ENCODE measurements at places on chromosomes 2 and 18. TPM values are rescaled to one million over a fixed set of nuclear protein-coding genes. Genes with fewer than 3 reads are reported as not detected.
A peak's percentile ranks its signal among the peaks of the same experiment; 100 is the strongest.

The HOXD1 gene
- 2.6 TPM for polyA plus RNA-seq

- H3K4me3 ChIP-seq = no peak overlapping the region
- H3K27me3 ChIP-seq = no peaks in the 10 kb centered on the region
- no peaks in the 10 kb centered on the region for H3K36me3 ChIP-seq
- DNase-seq = no peak
- no peaks in the 10 kb centered on the region for H3K4me1 ChIP-seq
Observed at GRCh38 chr2:207662203-207662602, 37.0 kb upstream of the METTL21A start.

GRCh38 chr18:10564975-10565773, 39.3 kb downstream of the NAPG start:
- no peaks in the 10 kb centered on the region for H3K4me1 ChIP-seq
- no peaks in the 10 kb centered on the region for H3K27me3 ChIP-seq
- H3K27ac ChIP-seq = no peak overlapping the region
- no peak for DNase-seq
- no peaks in the 10 kb centered on the region for H3K36me3 ChIP-seq
- H3K4me3 ChIP-seq = no peak overlapping the region

The GALNT3 gene
- polyA plus RNA-seq = 68.2 TPM

The UCN gene
- 3.4 TPM for polyA plus RNA-seq

The GLI2 gene
- polyA plus RNA-seq = 4.1 TPM

DNA sequence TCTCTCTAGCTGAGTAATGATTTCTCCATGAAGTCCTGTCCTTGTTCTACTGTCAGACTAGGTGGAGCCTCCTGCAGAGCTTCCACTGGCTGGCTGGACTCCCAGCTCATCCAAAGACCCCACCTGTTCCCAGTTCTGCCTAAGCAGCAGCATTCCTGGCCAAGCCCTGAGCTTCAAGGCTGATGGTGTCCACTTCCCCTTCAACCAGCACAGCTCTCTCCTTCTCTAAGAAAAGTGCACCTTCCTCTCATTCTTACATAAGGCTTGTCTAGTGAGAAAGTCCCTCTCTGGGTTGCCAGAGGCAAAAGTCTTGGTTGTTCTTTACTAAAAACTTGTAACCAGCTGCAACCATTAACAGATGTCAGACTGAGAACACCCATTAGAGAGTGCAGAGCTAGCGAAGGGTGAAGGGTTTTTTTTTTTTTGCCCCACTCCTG, 58.9 kb downstream of the CXCR4 start:
- H3K36me3 ChIP-seq = no peaks in the 10 kb centered on the region
- H3K27ac ChIP-seq = no peak overlapping the region
- no peak overlapping the region for H3K4me3 ChIP-seq
- H3K4me1 ChIP-seq = no peaks in the 10 kb centered on the region
- H3K27me3 ChIP-seq = no peaks in the 10 kb centered on the region
- no peak for DNase-seq

GRCh38 chr2:176072951-176073904, 10.5 kb downstream of the EVX2 start:
- H3K27ac ChIP-seq = no peak overlapping the region
- H3K4me1 ChIP-seq = no peaks in the 10 kb centered on the region
- H3K4me3 ChIP-seq = no peak overlapping the region
- H3K36me3 ChIP-seq = no peaks in the 10 kb centered on the region
- H3K27me3 ChIP-seq = peaks cover 95% of the 10 kb centered on the region
- no peak for DNase-seq

GRCh38 chr2:171995586-171995985, 4.2 kb upstream of the METAP1D start:
- no peak overlapping the region for H3K4me3 ChIP-seq
- H3K27me3 ChIP-seq = peaks cover 16% of the 10 kb centered on the region
- no peaks in the 10 kb centered on the region for H3K36me3 ChIP-seq
- H3K4me1 ChIP-seq = peaks cover 5% of the 10 kb centered on the region
- no peak for DNase-seq
- no peak overlapping the region for H3K27ac ChIP-seq

DNA sequence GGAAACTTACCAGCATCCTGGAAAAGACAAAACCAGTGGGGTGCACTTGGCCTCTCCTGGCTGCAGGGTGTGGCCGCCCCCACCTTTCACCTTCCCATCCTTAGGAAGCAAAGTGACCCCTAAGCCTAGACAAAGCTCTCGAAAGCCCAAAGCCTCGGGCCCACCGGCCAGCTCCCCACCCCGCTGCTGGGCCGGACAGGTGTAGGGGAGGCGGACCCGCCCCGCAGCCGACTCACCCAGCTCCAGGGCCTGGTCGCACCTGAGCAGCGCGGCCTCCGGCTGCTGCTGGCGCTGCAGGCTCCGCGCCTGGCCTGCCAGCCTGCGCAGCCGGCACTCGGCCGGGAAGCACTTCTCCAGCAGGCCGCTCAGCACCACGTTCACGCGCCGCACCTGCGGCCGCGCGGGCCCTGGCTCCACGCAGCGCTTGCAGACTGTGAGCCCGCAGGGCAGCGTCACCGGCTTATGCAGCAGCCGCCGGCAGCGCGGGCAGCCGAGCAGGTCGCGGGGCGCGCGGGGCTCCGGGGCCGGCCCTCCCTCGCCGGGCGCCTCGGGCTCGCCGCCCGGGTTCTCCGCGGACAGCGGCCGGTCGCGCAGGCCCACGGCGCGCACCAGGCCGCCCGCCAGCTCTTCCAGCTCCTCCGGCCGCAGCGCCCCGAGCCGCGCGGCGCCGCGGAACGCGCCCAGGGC, 979 bp downstream of the LONRF2 start:
- peak; percentile 29 for DNase-seq
- H3K27ac ChIP-seq = no peak overlapping the region
- no peaks in the 10 kb centered on the region for H3K36me3 ChIP-seq
- H3K4me3 ChIP-seq = peak overlapping the region; percentile 32
- H3K4me1 ChIP-seq = no peaks in the 10 kb centered on the region
- H3K27me3 ChIP-seq = peaks cover 39% of the 10 kb centered on the region

The APLF gene
- polyA plus RNA-seq = 2.0 TPM

- DNase-seq = no peak
- H3K27ac ChIP-seq = no peak overlapping the region
- no peaks in the 10 kb centered on the region for H3K4me1 ChIP-seq
- H3K36me3 ChIP-seq = no peaks in the 10 kb centered on the region
Observed at GRCh38 chr2:142217804-142218203, 87.0 kb upstream of the LRP1B start.

DNA sequence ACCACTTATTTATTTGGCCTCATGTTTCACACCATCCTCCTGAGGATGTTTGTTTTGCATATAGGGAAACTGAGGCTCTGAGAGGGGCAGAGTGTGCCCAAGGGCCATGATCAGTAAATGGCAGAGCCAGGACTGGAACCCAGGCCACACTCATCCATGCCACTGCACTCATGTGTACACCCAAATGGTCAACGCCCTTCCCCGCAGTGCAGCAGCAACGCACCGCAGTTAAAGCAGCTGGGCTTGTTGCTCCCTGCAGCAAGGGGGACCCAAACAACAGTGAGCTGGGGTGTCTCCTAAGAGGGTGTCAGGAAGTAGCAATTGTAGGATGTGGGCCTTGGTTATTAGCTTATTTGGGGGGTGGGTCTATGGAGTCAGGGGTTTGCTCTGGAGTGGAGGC, 36.6 kb downstream of the ZAP70 start:
- H3K27ac ChIP-seq = no peak overlapping the region
- peaks cover 20% of the 10 kb centered on the region for H3K36me3 ChIP-seq
- no peaks in the 10 kb centered on the region for H3K4me1 ChIP-seq
- DNase-seq = no peak
- H3K4me3 ChIP-seq = no peak overlapping the region

DNA sequence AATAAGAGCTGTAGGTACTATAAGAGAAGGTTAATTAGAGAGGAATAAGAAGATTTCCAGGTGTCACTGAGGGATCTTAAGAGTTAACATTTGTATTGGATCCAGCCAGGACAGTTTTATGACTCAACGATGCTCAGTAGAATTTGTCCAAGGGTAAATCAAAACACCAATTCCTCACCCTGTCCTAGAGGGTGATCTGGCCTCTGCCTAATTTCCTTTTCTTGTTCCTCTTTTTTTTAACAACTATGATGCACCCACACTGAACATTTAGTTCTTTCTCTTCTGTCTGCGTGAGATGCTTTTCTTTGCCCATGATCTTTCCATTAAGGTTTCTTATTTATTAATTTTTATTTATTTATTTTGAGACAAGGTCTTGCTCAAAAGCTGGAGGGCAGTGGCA, 92.0 kb downstream of the PMS1 start:
- DNase-seq = no peak
- H3K27me3 ChIP-seq = no peaks in the 10 kb centered on the region
- peaks cover 5% of the 10 kb centered on the region for H3K36me3 ChIP-seq

The SF3B1 gene
- polyA plus RNA-seq = 347 TPM

The CTAGE1 gene
- polyA plus RNA-seq = 0.10 TPM

- H3K4me3 ChIP-seq = no peak overlapping the region
- no peaks in the 10 kb centered on the region for H3K4me1 ChIP-seq
- no peak for DNase-seq
- no peaks in the 10 kb centered on the region for H3K27me3 ChIP-seq
- no peaks in the 10 kb centered on the region for H3K36me3 ChIP-seq
Observed at GRCh38 chr18:29879763-29880162, 1162.8 kb downstream of the DSC3 start.

The LANCL1 gene
- polyA plus RNA-seq = 41.9 TPM

- H3K27ac ChIP-seq = no peak overlapping the region
- no peaks in the 10 kb centered on the region for H3K27me3 ChIP-seq
- no peak overlapping the region for H3K4me3 ChIP-seq
- H3K36me3 ChIP-seq = peaks cover 49% of the 10 kb centered on the region
- H3K4me1 ChIP-seq = no peaks in the 10 kb centered on the region
Observed at GRCh38 chr2:127597984-127598380, 48.0 kb upstream of the GPR17 start.

The PARD3B gene
- 14.0 TPM for polyA plus RNA-seq

DNA sequence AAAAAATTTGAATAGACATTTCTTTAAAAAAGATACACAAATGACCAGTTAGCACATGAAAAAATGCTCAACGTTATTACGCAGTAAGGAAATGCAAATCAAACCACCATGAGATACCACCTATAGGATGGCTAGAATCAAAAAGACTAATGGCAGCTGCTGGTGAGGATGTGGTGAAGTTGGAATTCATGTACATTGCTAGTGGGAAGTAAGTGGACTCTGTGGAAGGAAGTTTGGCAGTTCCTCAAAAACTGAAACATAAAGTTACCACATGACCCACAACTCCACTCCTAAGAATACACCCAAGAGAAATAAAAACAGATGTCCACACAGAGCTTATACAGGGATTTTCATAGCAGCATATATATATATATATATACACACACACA, 51.2 kb downstream of the MBP start:
- peaks cover 6% of the 10 kb centered on the region for H3K36me3 ChIP-seq
- no peaks in the 10 kb centered on the region for H3K27me3 ChIP-seq
- H3K4me1 ChIP-seq = peaks cover 6% of the 10 kb centered on the region
- DNase-seq = no peak
- H3K4me3 ChIP-seq = no peak overlapping the region
- H3K27ac ChIP-seq = no peak overlapping the region

DNA sequence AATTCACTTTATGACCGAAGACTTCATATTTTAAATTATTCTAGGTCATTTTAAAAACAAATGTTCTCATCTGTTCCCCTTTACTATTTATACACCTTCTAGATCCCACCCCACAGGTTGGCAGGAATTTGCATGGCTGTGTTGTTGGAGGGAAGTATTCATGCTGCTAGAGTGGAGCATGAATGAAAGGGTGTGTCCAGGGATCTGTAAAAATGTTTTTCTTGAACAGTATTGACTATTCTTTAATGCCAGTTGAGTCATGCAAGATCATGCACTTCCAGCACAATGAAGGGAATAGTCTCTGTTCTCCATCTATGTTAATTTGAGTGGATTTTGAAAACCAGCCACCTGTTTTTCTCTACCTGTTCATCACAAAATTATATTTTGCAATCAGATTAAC, 52.0 kb upstream of the COL3A1 start:
- no peaks in the 10 kb centered on the region for H3K27me3 ChIP-seq
- DNase-seq = no peak
- H3K4me3 ChIP-seq = no peak overlapping the region
- H3K27ac ChIP-seq = no peak overlapping the region
- no peaks in the 10 kb centered on the region for H3K4me1 ChIP-seq

The LRP2 gene
- 4.4 TPM for polyA plus RNA-seq

GRCh38 chr18:47595831-47596501, 334.5 kb downstream of the SMAD2 start:
- peaks cover 33% of the 10 kb centered on the region for H3K27me3 ChIP-seq
- H3K4me1 ChIP-seq = no peaks in the 10 kb centered on the region
- no peak for DNase-seq

DNA sequence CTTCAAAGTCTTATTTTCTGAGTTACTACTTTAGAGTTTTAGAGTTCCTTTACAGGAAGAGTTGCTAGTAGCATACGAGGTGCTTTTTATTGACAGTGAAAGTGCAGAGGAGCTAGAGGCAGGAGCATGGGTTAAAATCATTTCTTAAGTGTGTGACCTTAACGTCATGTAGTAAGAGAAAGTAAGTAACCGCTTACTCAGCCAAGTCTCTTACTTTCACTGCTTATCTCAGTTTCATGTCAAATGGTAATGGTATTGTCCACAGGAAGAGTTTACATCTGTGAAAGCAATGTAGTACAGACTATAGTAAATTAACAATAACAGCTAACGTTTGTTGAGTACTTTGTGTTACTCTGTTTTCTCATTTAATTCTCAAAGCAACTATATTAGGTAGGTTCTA, 12.6 kb downstream of the NDUFAF7 start:
- H3K4me1 ChIP-seq = no peaks in the 10 kb centered on the region
- no peak overlapping the region for H3K27ac ChIP-seq
- H3K36me3 ChIP-seq = peaks cover 60% of the 10 kb centered on the region
- no peak overlapping the region for H3K4me3 ChIP-seq

- DNase-seq = no peak
- H3K27me3 ChIP-seq = no peaks in the 10 kb centered on the region
- H3K36me3 ChIP-seq = peaks cover 12% of the 10 kb centered on the region
- H3K4me1 ChIP-seq = no peaks in the 10 kb centered on the region
- H3K27ac ChIP-seq = no peak overlapping the region
Observed at GRCh38 chr2:25322312-25322711, 19.4 kb downstream of the DNMT3A start.

The LYPD6 gene
- polyA plus RNA-seq = 5.4 TPM

The PROC gene
- polyA plus RNA-seq = 7.8 TPM

DNA sequence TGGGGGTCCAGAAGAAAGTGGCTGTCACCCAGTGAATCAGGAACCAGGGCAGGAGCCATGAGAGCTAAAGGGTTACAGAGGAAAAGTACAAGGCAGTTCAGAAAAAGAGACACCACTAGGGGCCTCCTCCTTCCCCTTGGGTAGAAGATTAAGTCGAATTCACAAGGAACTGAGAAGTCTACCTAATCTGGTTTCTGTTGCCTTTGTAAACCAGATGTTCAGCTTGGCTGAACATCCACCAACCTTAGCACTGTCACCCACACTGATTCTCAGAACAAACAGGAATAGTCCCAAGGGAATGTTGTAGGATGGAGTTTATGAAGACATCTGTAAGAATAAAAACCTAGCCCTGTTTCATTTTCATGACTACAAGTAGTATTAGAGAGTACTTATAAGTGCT, 90.4 kb upstream of the NOSTRIN start:
- H3K27ac ChIP-seq = peak overlapping the region; percentile 64
- H3K27me3 ChIP-seq = no peaks in the 10 kb centered on the region
- H3K36me3 ChIP-seq = peaks cover 8% of the 10 kb centered on the region
- no peak for DNase-seq

The GALR1 gene
- polyA plus RNA-seq = 0.51 TPM
